ENCODE measurements at places on chromosomes 16 and 17.

DNA sequence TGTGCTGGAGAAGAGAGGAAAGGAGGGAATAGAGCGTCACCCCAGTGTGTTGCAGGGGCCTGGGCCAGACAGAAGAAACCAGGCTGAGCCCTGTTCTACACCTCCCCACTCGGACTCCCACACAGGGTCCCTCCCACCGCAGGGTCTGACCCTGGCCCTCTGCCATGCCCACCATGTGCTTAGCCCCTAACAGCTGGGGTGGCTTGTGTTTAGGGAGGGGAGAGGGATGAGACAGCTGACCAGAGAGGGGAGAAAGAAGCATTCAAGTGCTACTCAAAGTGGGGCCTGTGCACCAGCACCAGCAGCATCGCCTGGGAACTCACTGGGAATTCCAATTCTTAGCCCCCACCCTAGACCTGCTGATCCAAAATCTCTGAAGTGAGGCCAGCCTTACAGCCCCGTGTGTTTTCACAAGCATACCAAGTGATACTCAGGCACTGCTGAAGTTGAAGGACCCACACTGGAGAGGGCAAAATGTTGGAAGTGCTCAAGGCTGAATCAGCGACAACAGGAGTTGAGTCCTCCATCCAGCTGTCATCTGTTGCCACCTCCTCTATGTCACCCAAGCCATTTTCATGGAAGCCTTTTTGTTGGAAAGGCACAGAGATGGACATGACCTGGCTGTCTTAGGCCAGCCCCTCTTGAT lies 47.0 kb downstream of the FZD2 start:
- no peak for DNase-seq

GRCh38 chr17:32483451-32484019 lies 3.3 kb upstream of the CDK5R1 start:
- no peak for DNase-seq

- no peak for DNase-seq
Measured at GRCh38 chr17:50817838-50818237, 17.5 kb upstream of the WFIKKN2 start.

DNA sequence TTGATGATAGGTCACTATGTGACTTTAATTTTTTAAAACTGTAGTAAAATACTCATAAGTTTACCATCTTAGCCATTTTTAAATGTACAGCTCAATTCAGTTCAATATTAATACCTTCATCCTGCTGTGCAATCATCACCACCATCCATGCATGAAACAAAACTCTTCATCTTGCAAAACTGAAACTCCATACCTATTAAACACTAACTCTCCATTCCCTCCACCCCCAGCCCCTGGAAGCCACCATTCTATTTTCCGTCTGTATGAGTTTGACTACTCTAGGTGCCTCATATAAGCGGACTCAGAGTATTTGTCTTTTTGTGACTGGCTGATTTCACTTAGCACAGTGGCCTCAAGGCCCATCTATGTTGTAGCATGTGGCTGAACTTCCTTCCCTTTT lies 9.4 kb upstream of the CNEP1R1 start:
- no peak for DNase-seq

DNA sequence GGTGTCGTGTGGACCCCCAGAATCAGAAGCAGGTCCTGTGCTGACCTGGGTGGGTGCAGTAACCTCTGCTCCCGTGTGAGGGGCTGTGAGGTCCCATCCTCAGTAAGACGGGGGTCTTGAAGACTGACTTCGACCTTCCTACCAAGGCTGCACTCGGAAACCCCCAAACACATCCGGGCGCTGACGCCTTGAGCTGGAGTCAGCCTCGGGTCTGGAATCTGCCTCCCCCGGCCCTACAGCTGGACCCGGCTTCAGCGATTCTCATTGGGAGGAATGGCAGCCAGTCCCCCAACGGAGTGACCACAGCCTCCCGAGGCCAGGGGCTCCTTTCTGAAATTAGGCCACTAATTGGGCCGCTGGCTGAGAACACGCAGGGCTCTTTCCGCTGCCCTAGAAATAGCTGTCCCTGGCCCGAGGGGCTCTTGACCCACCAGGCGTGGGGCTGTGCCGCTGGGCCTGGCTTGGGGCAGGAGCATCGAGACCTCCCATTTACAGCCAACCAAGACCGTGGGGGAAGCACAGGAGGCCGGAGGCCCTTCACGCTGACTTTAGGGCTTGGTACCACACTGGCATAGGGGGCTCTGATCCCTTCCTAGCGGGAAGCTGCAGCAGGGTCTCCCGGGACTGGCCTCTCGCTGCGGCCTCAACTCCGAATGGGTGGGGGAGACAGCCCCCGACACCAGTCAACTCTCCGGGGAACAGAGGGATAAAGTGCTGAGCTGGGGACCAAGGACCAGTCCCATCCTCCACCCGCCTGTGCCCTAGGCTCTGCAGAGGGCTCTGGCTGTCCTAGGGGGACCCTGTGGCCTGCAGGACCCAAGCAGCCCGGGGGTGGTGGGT lies 2.6 kb upstream of the GNG13 start:
- no peak for DNase-seq
